ENCODE measurements at places on chromosomes 3 and 15.
A peak's percentile ranks its signal among the peaks of the same experiment; 100 is the strongest.

DNA sequence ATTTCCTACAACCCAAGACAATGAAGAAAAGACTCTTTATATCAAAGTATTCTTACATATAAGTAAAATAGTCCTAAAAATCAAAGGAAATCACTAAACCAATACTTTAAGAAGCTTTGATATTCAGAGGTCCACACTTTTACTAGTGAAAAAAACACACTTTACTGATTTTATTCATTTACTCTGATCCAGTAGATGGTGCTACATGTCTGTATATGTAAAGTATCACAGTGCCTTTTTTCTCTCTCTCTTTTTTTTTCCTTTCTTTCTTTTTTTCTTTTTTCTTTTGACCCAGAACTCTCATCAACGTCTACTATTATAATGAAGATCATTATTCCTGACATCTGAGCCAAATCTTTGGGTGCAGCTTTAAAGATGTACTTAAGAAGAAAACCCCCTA lies 10.8 kb upstream of the CCDC39 start:
- no peak for DNase-seq

DNA sequence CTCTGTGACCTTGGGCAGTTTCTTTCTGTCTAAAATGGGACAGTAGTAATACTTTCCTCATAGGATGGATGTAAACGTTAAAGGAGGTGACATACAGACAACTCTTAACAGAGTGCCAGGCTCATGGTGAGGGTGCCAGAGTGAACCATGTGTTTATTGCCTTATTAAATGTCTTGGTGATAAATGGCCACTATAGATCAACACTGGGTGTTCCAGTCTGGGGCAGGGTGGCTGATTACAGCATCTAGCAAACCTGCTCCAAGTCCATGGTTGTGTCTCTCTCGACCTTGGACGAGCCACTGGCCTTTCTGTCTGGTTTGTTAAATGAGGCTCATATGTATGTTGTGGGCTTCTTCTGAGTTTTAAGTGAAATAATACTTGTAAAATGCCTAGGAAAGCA lies 75.1 kb downstream of the TRAK1 start:
- DNase-seq: no peak

- DNase-seq: no peak
These were observed 146.2 kb downstream of the GREM1 start for GRCh38 chr15:32864051-32864450.

DNA sequence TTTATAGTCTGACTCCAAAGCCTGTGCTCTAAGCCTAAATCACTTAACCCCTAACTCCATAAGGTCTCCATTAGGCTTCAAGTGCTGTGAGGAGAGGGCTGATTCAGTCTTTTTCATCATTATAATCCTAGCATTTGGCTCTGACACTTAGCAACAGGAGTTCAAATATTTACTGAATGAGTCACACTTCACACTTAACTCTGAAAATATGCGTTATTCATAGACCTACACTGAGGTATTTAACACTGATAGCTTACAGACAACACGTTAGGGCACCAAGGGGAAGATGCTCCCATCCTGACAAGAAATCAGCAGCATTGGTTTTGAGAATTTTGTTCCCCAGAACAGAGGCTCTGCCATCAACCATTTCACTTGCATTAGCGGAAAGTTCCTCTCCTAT lies 53.5 kb downstream of the MSL2 start:
- DNase-seq: peak; percentile 55

GRCh38 chr3:25603703-25604102 lies 61.0 kb downstream of the TOP2B start:
- DNase-seq: peak; percentile 41

DNA sequence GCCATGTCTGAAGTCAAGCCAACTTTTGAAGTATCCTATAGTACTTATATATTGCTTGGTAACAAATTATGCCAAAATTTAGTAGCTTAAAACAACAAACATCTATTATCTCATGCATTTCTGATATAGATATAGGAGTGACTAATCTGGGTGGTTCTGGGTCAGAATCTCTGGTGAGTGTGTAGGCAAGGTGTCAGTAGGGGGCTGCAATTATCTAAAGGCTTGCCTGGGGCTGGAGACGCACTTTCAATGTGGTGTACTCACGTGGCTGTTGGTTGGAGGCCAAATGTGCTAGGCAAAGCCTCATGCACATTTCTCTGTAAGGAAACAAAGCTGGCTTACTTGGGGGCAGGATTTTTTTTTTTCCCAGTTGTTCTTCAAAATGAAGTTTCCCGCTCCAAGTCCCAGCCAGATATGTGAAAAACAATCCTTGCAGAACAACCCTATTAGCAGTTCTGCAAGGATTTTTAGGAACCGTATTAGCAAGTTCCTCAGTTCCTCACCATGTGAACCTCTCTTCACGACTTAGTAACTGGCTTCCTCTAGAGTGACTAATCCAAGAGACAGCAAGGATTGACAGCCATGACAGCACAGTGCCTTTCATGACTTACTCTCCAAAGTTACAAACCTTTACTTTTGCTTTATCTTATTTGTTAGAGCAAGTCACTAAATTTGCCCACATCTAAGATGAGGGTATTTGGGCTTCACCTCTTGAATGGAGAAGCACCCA lies 25.8 kb downstream of the GREM1 start:
- DNase-seq: no peak

DNA sequence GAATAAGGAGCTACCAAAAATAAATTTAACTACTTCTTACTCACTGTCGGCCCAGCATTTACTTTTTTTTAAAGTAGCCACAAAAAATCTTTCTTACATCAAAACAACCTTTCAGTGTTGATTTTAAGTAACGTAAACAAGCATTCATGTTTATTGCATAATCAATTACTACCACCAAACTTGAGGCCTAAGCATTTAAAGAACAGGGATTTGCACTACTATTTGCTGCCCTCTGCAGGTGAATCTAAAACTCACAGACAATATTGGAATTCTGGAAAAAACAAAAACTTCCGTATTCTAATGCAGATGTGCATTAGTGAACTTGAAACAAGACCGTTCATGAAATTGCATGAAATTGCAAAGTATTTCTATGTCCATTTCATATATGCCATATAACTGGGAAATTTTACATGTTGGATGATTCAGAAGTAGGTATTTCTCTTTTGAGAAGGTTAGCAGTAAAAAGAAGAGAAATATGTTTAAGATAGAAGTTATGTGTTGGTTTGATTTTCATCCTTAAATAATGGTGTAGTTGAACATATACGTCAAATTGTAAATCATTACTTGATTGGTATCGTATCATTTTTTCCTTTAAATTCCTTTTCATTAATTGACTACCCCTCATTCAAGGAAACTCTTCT lies 55.6 kb downstream of the CGGBP1 start:
- peak; percentile 44 for DNase-seq

DNA sequence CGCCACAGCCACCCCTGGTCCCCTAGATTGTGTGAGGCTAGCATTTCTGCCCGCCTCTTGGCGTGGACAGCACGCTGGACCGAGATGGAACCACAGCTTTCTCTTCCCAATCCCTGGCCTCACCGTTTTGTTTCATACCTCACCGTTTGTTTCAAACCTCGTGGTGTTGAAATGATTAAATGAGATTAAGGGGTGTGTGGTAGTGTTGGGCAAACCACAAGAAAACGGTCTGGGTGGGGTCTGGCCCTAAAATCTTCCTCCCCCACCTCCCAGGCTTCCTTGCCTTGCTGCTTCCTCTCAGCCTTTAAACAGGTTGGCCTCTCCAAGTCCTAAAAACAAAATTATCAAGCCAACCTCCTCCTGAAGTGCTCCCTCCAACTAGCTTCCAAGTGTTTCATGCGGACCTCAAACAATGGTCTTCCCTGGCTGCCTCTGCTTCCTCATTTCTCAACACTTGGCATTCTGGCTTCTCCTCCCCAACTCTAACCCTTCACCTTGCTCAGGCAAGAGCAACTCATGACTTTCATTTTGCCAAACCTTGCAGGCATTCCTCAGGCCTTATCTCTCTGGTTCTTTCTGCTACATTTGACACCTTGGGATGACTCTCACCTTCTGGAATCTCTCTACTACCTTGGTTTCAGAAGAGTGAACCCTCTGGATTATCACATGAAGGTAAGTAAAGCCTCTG lies 1.4 kb upstream of the ATP13A3 start:
- DNase-seq: no peak

- no peak for DNase-seq
These were observed 277.9 kb upstream of the THBS1 start for GRCh38 chr15:39302936-39303335.

GRCh38 chr3:109924196-109924595 lies 586.9 kb upstream of the DPPA4 start:
- no peak for DNase-seq

GRCh38 chr15:68634531-68634930 lies 55.7 kb downstream of the CORO2B start:
- no peak for DNase-seq

- DNase-seq: no peak
These were observed 85.1 kb upstream of the FLNB start for GRCh38 chr3:57923101-57923500.

GRCh38 chr3:194738254-194739093 lies 52.8 kb downstream of the FAM43A start:
- peak; percentile 41 for DNase-seq

GRCh38 chr15:40377606-40378005 lies 4.9 kb upstream of the KNSTRN start:
- no peak for DNase-seq

- DNase-seq: no peak
These were observed 34.9 kb upstream of the TBC1D23 start for GRCh38 chr3:100225883-100226282.

DNA sequence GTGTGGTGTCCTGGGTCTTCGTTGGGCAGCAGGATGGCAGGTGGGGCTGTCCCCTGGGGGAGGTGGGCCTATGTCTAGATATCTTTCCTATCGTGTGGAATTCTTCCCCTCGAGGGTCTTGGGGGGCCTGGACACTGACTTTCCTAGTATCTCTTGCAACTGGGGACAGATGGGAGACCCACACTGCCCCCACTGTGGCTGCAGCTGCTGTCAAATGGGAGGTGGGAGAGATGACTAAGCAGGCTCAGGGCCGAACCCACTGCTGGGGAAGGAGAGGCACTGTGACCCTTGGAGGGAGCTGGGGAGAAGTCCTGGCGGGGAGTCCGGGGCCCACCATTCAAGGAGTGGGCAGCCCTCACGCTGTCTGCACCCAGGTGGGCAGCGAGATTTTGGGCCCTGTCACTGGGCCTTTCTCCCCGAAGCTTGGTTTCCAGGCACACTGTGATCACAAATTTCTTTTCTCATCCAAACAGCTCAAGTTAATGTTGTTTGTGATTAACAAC lies 2.9 kb upstream of the FBLN2 start:
- no peak for DNase-seq

DNA sequence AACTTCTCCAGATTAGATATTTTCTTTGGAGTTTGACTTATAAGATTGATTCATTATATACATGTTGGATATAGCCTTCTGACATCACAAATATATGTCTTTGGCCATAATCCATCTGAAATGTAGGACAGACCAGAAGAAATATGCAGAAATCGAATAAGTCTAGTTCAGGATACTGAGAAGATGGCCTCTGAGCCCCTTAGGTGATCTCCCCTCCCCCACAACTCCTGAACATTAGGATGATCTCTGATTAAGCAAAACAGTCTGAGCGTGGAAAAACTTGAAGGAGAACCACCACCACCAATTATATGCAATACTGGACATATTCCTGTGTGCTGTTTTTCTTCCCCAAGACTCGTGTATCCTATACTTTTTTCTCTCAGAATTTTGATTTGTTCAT lies 3.2 kb downstream of the SETD5 start:
- DNase-seq: no peak

GRCh38 chr3:61181874-61182273 lies 69.4 kb downstream of the FHIT start:
- DNase-seq: peak; percentile 78

DNA sequence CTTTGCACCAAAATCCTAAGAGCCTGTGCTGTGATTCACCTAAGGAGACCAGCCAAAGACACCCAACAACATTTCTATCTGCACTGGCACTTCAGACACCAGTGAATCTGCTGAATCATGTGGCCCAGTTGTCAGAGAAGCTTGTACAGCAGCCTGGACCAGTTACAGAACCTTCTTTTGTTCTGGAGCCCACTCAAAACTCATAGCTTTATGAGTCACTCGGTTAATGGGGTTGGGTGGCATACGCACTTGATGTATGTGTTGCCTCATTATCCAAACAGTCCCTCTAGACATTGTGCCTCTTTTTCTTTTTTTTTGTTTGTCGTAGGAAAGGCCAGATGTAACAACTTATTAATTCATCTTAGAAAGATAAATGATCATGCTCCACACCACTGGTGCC lies 25.6 kb upstream of the GOLGA6L2 start:
- no peak for DNase-seq

DNA sequence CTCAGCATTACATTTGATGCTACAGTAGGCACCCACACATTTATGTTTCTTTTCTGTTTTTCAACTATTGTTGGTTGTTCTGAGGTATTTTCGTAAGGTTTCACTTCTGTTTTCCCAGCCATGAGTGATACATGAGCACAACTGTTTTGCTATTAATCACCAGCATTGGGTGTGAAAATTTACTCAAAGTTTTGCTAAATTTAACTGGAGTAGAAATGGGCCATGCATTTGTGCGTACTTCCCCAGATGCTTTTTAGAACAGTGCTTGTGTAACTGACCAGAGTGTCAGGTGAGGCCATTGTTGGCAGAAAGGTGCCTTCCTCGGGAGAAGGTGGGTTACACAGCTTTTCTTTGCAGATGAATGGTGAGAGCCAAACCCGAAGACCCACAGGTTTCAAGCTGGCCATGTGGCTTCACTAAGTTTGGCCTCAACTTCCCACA lies 70.4 kb downstream of the ST6GAL1 start:
- no peak for DNase-seq

DNA sequence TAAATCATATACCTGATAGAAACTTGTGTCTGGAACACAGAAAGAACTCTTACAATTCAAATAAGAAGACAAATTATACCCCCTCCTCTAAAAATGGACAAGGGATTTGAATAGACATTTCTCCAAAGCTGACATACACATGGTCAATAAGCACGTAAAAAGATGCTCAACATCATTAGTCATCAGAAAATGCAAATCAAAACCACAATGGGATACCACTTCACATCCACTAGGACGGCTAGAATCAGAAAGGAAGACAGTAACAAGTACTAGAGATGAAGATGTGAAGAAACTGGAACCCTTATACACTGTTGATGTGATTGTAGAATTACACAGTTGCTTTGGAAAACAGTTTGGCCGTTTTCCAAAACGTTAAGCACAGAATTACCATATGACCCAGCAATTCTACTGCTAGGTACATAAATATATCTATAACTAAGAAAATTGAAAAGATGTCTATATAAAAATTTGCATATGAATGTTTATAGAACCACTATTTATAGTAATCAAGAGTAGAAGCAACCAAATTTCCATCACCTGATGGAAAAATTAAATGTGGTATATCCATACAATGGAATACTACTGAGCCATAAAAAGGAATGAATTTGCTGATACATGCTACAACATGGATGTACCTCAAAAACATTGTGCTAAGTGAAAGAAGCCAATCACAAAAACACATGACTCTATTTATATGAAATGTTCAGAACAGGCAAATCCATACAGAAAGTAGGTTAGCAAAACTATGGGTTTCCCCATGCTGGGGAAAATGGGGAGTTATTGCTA lies 60.8 kb downstream of the GREM1 start:
- DNase-seq: no peak

DNA sequence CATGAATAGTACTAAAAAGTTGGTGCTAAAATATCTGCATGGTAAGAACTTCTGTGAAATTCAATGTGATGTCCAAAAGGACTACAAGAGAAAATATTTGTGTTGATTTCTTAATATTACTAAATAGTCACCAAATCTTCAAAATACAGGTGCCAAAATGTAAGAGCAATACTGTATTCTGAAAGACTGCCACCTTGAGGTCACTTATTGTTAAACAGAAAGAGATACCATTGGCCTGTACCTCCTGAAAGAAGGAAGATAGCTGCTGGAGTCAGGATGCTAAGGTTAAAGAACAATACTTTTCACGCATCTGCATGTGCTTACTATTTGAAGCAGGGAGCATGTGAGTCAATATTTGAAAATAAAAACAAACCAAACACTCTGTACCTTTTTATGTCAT lies 72.0 kb upstream of the LSAMP start:
- DNase-seq: peak; percentile 0

All from brain microvascular endothelial cell (primary cell).